Type B pancreatic cell (in vitro differentiated cells): ENCODE measurements at places on chromosomes 1 and 21.

GRCh38 chr21:41068967-41069642 is 98.9 kb upstream of the BACE2 start:
- DNase-seq = peak; percentile 93

- no peak for DNase-seq
Observed at GRCh38 chr1:184472136-184472535, 85.3 kb downstream of the C1orf21 start.

- DNase-seq = no peak
Observed at GRCh38 chr1:235052067-235053008, 76.3 kb downstream of the TOMM20 start.

- no peak for DNase-seq
Observed at GRCh38 chr1:236128646-236129178, 13.6 kb upstream of the GPR137B start.

DNA sequence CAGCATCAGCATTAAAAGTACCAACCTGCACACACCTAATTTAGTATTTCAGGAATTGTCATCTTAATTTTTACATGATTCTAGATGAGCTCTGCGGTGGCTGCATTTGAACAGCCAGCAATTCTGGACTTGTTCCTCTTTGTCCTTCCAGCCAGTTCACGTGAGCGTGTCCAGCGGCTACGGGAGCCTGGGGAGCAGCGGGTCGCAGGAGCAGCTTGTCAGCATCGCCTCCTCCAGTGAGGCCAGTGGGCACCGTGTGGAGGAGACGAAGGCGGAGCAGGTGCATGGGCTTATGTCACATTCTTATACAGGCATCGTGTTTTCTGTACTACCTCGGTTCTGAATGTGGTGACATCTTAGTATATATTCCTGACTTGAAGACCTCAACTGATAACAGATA is 25.7 kb downstream of the PER3 start:
- no peak for DNase-seq

DNA sequence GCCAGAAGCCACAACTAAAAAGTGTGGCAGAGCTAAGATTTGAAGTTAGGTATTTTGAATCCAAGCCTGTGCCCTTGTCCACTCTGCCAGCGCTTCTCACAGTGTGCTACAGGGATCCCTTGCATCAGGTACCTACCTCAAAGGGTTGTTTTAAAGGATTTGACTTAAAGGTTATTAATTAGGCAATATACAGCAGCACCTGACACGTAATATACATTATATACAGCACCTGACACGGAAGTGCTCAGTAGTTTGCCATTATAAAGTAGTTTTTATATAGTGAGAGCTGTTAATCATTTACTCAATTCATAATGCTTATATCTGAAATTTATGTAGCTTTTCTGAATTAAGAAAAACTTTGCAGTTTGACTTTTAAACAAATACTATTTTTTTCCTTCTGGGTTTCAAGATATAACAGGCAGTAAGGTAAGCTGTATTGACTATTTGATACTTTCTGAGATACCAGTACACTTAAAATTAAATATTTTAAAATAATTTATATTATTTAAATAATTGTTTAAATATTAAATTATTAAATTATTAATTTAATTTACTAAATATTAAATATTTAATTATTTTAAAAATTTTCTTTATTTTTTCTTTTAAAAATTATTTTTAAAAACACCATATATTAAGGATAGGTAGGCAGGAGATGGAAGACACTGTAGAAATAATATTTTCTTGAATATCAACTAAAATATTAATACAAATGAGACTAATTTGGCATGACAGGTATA is 33.3 kb downstream of the TSNAX start:
- DNase-seq = no peak

DNA sequence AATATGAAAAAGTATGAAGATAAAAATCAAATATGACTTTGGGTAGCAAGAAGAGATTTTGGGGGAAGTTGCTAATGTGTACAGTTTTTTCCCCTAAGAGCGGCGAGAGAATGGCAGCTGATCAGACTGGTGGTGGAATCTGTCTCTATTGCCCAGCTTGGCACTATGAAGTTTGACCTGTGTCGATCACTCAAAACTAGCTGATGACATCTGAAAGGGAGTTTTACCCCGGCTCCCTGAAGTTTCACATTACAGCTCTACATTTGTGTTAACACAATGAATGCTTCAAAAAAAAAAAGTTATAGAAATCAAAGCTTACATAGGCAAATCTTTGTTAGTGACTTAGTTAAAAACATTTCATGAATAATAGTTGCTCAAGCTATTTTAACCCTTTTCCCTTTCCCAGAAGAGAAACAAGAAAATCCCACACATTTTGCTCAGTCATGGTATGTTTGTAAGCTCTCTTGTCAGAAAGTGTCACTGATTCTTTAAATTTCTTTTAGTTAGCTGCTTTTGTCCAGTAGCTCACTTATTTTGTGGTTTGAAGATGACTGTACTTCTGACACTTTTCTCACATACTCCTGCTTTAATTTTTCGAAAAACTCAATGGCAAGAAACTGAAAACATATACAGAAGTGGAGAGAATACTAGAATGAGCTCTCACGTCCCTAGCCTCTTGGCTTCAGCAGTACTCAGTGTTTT is 41.3 kb downstream of the DYRK1A start:
- DNase-seq = no peak

DNA sequence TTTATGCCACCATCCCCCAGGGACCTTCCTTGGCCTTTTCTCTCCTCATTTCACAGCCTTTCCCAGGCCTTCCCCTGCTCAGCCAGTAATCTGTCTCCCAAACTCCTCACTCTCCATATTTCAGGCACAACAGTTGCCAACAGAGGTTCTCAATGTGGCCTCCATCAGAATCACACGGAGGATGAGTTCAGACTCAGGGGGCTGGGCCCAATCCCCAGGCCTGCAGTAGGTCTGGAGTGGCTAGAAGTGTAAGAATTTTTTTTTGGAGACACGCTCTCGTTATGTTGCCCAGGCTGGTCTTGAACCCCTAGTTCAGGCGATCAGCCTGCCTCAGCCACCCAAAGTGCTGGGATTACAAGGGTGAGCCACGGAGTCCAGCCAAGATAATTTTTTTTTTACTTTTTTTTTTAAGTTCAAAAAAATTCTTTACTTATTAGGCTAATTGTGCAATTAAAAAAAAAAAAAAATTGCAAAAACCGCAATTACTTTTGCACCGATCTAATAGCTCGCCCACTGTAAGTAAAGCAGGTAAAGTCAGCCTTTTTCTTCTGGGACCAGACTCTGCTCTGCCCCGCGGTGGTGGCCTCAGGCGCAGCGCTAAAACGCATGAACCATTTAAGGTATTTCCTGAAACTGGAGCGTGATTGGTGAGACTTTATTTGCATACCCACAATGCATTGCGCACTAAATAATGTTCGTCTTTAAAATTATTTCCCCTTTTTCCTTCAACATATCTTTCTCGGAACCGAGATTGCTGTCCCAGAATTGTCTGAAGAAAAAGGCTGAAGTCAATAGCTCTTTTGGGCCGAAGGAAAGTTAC is 18.7 kb downstream of the KIAA2013 start:
- DNase-seq = peak; percentile 93

GRCh38 chr1:107936498-107937481 is 28.2 kb downstream of the VAV3 start:
- no peak for DNase-seq

- no peak for DNase-seq
Observed at GRCh38 chr1:66729523-66729922, 22.7 kb upstream of the DYNLT5 start.

GRCh38 chr1:156082309-156083091 is at the start of gene MEX3A:
TSS of gene MEX3A (minus strand) at chr1:156082465. CDS start at chr1:156081998, 467 bp downstream.
- DNase-seq = peak; percentile 95

DNA sequence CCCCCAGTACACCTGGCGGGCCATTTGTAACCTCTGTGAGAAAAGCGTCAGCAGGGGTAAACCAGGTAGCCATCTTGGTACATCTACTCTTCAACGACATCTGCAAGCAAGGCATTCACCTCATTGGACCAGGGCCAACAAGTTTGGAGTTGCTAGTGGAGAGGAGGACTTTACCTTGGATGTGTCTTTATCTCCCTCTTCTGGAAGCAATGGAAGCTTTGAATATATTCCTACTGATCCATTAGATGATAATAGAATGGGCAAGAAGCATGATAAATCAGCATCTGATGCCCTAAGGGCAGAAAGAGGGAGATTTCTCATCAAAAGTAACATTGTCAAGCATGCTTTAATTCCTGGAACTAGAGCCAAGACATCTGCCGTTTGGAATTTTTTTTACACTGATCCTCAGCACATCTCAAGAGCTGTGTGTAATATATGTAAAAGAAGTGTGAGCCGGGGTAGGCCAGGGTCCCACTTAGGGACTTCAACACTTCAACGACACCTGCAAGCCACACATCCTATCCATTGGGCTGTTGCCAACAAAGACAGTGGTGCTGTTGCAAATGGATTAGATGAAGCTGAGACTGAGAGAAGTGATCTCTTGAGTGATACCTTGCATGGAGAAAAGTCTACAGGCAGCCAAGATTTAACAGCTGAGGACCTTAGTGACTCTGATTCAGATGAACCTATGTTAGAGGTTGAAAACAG is 2.7 kb downstream of the ZBED6 start:
- no peak for DNase-seq

DNA sequence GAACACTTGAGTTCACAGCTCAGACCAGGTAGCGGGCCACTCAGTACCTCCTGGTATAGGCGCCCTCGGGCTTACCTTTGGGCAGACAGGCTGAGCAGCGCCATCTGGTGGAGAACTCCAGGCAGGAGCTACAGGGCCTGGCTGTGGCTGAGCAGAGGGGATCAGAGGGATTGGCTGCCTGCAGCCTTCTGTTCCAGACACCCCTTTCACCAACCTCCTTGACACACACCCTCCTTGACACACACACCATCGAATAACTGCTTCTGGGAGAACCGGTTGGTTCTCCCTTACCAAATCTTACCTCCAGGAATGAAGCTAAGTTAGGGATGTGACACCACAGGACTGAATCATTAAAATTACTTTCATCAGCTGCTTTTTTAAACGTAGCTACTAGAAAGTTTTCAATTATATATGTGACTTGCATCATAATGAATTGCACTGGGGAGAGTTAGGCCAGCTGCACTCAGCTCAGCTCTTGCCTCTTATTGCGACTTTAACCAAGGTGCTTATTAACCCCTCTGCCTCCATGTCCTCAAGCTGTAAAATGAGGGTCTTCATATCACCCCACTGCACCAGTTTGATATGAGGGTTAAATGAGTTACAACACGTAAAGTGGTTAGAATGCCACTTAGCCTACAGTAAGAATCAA is 6.6 kb downstream of the LIN28A start:
- no peak for DNase-seq

DNA sequence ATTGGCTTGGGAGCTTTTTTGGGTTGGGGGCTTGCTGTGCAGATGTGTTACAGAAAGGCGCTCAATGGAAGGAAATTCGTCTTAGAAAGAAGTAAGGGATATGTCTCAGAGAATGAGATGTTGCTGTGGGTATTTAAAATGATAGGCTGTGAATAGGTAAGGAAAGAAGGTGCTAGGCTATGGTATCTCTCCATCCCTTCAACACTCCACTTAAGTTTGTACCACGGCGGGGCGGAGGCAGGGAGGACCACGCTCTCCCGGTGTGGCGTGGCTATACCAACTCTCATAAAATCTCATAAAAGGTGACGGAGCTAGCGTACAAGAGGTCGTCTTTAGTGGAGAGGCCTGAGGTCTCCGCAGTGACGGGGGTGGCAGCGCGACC is 305 bp upstream of the RPS6KC1 start:
- no peak for DNase-seq

DNA sequence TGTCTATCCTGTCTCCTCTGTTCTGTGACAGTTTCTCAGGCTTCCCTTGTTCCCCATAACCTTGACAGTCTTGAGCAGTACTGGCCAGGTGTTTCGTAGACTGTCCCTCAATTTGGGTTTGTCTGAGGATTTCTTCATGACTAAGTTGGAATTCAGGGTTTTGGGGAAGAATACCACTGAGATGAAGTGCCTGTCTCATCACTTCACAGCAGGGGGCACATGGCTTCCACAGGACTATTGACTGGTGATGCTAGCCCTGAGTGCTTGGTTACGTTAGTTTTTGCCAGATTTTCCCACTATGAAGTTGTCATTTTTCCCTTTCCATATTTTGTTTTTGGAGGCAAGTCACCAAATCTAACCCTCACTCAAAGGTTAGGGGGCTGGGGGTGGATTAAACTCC is 45.7 kb downstream of the CDCP2 start:
- no peak for DNase-seq

- no peak for DNase-seq
Observed at GRCh38 chr1:5730272-5731109, 261.7 kb downstream of the NPHP4 start.

- DNase-seq = no peak
Observed at GRCh38 chr1:156654700-156655099, 12.8 kb downstream of the BCAN start.

- DNase-seq = no peak
Observed at GRCh38 chr1:207316141-207316540, 5.3 kb upstream of the CD55 start.

DNA sequence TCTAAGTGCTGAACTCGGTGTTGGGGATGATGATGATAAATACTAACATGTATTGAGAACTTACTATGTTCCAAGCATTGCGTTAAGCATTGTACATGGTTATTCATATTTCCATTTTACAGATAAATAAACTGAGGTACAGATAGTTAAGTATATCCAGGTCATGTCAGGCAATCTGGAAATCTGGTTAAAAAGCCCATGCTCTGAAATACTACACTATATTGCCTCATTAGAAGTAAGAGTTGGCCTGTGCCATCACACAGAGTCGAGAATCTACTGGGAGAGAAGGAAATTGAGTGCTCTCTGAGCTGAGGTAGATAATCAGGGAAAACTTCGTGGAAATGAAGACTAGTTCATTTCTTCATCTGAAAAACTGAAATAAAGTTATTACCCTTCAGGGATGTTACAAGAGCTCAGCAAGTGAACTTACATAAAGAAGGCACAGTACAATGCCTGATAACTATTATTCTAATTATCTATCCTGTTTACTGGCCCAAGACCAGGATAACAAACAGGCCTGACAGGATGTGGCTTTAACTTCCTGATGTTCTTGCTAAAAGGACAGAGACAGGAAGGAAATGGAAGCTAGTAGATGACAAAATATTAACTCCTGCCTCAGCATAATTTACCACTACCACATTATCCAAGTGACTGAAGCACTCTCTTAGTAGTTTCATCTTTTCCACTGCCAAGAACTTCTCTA is 85.6 kb downstream of the EPS15 start:
- DNase-seq = no peak

GRCh38 chr1:18539171-18539570 is 58.4 kb downstream of the KLHDC7A start:
- DNase-seq = peak; percentile 22

DNA sequence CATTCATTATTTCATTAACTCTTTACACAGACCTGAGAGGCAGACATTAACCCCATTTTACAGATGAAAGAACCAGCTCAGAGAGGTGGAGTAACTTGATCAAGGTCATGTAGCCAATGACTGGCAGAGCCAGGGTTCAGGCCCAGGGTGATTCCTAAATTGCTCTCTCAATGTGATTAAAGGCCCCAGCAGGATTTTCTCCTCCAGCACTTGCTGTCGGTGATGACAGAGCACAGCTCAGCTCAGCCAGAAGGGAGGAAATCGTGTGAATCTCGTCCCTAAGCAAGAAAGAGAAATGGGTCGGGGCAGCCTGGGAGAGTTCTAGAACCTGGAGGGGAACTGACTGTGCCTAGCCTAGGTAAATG is 19.5 kb upstream of the RNF19B start:
- no peak for DNase-seq

GRCh38 chr1:115545096-115545720 is 96.6 kb upstream of the VANGL1 start:
- DNase-seq = no peak
